PC-3 (cell line): ENCODE measurements at places on chromosomes 4 and X. TPM values are rescaled to one million over a fixed set of nuclear protein-coding genes. Genes with fewer than 3 reads are reported as not detected.

DNA sequence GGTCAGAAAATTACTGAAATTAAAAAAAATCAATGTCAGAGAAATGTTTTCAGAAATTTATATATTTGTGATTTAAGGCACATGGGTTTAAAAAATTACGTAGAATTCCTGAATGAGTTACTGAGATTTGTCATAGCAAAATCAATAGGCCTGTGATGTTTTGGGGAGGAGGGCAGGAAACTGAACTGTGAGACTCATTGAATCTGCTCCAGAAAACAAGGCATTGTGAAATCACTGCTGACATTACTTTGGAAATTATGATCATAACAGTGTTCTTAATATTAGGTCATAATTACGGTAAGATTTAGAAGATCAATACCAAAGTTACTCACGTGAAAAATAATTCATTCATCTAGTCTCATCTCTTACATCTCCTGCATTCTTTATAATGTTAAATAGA, 5.3 kb downstream of the FGF5 start:
- no peaks in the 10 kb centered on the region for H3K27me3 ChIP-seq
- H3K4me1 ChIP-seq, result peaks cover 10% of the 10 kb centered on the region
- 0 out of 2 replicates have a peak, but pooled peaks cover under 1% of the 10 kb centered on the region for H3K36me3 ChIP-seq

DSPP gene
- total RNA-seq, result 0.04 TPM in 1 of 2 replicates, not detected in the other

GRCh38 chr4:244471-244870, 60.8 kb downstream of the ZNF732 start:
- DNase-seq, result peak; percentile 58
- no peaks in the 10 kb centered on the region for H3K36me3 ChIP-seq
- no peak overlapping the region for H3K27ac ChIP-seq
- no peaks in the 10 kb centered on the region for H3K27me3 ChIP-seq
- H3K4me1 ChIP-seq, result no peaks in the 10 kb centered on the region

GRCh38 chr4:155241225-155241624, 32.8 kb downstream of the NPY2R start:
- H3K4me3 ChIP-seq, result no peak overlapping the region
- H3K27ac ChIP-seq, result no peak overlapping the region
- no peaks in the 10 kb centered on the region for H3K4me1 ChIP-seq
- H3K27me3 ChIP-seq, result no peaks in the 10 kb centered on the region
- H3K36me3 ChIP-seq, result no peaks in the 10 kb centered on the region
- DNase-seq, result no peak

GRCh38 chr4:31949045-31949444, 1228.9 kb downstream of the PCDH7 start:
- no peak overlapping the region for H3K27ac ChIP-seq
- H3K4me1 ChIP-seq, result 0 out of 2 replicates have a peak, but pooled peaks cover 4% of the 10 kb centered on the region
- H3K4me3 ChIP-seq, result no peak overlapping the region
- H3K27me3 ChIP-seq, result no peaks in the 10 kb centered on the region
- peak; percentile 48 for DNase-seq

GRCh38 chr4:146098397-146098796, 77.1 kb upstream of the LSM6 start:
- DNase-seq, result no peak
- no peak overlapping the region for H3K4me3 ChIP-seq
- H3K27ac ChIP-seq, result no peak overlapping the region

ESX1 gene
- not detected in 2 replicates for total RNA-seq

DNA sequence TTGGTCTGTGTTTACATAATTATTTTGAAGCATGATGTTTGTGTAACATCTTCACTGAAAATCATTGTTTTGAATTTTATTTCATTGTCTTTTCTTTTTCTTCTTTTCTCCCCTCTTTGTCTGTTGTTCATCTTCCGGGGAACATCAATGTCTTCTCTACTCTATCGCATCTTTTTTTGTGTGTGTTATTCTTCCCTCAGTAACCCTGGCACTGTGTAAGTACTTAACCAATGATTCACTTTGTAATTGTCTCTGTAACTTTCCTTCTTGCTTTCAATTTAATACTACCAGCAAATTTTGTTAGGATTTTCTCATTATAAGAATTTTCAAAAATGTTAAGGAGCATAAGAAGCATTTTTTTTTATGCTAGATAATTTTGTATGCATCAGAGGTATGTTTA, 130.8 kb downstream of the PDLIM5 start:
- H3K27ac ChIP-seq, result no peak overlapping the region
- peak; percentile 3 for DNase-seq
- peaks cover 4% of the 10 kb centered on the region; the same call in 1 of the 2 replicates for H3K4me1 ChIP-seq

DNA sequence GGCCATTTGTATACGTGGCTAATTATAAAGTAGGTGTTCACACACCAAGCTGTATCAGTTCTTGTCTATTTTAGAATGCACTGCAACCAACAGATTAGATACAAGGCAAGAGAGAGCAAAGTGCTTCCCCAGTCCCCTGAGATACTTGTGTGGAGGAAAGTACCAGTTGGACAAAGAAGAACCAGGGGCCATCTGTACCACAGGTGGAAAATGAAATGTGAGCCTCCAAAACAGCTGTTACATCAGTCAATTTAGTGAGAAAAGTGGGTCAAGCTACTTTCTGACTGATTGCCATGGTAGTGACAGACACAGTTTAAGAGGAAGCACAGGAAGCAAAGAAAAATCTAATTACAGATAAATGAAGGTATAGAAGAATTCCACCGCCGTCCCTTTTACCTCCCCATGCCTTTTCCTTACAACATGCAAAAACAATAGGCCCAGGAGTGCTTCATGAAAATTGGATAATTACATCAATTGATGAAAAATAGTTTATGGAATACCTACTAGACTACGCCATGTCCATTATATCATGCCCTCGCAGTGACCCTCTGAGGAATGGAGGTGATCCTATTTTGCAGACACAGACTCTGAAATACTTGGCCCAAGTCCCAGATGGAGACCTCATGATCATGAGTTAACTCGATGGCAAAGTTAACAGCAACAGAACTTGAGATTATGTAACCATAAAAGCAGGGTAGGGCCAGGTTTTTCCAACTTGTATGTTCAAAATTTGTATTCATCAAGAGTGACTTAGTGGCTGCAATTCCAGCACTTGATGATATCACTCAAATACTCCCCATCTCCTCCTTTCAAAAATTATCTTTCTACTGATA, 15.8 kb downstream of the SMPX start:
- H3K27me3 ChIP-seq, result no peaks in the 10 kb centered on the region
- H3K36me3 ChIP-seq, result no peaks in the 10 kb centered on the region
- no peak overlapping the region for H3K4me3 ChIP-seq
- no peak for DNase-seq

F11 gene
- not detected in 2 replicates for total RNA-seq

CLTRN gene
- 6.1 and 9.1 TPM in 2 replicates for total RNA-seq

DNA sequence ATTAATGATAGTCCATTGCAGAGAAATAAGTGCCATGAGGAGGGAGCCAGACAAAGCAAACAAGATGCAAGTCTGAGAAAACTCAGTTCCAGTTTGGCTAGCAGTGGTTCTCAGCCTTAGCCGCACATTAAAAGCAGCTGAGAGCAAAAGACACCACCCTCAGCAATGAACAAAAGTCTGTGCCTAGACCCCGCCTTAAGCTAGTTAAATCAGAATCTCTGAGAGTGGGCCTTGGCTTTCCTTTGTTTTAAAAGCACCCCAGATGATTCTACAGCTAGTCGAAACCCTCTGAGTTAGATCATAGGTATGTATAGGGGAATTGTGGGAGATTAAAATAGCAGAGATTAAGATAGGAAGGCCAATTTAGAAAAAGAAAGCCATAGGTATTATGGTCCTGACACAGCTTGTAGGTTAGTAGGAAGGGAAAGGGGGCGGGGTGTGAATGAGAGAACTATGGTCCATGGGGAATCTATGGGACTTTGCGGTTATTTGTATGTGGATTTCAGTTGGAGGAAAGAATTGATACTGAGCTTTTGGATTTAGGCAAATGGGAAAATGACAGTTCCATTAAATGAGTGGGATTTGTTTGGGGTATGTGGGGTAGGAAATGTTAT, 12.0 kb downstream of the SPRY1 start:
- no peaks in the 10 kb centered on the region for H3K27me3 ChIP-seq
- H3K4me3 ChIP-seq, result no peak overlapping the region
- peaks cover 27% of the 10 kb centered on the region for H3K4me1 ChIP-seq
- peaks cover 11% of the 10 kb centered on the region; the same call in 1 of the 2 replicates for H3K36me3 ChIP-seq
- H3K27ac ChIP-seq, result no peak overlapping the region
- DNase-seq, result peak; percentile 26

PLXNA3 gene
- 5.3 and 21.8 TPM in 2 replicates for total RNA-seq

- H3K27me3 ChIP-seq, result no peaks in the 10 kb centered on the region
- H3K4me1 ChIP-seq, result no peaks in the 10 kb centered on the region
- H3K36me3 ChIP-seq, result no peaks in the 10 kb centered on the region
- no peak for DNase-seq
Measured at GRCh38 chr4:159910721-159911120, 807.8 kb downstream of the RAPGEF2 start.

DNA sequence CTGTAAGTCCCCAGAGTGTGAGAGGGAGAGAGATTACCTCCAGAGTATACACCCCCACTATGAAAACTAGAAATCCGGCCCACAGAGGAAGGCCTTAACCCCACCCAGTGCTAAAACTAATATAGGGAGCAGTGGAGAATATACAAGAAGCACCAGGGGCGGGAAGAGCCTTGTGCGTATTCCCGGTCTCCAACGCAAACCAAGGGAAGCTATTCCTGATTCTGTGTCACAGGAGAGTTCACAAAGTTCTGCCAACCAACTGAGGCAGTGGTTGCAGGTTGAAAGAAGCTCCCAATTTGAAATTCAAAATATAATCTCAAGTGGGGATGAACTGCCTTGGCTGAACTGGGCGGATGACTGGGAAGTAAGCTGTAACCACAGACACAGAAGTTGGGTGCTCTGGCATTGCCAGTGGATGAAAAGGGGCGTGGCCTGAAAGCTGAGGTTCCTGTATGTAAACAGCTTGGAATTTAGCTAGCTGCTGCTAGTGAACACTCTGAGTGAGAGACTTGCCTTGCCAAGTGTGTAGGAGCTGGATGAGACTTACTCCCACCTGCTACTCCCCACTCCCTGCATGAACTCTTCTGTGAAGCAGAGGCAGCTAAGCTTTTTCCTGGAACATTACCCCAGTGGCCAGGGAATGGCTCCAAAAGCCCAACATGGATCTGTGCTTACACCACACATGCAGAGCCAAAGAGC, 32.7 kb downstream of the ELF2 start:
- DNase-seq, result peak; percentile 28
- no peaks in the 10 kb centered on the region for H3K36me3 ChIP-seq
- no peaks in the 10 kb centered on the region for H3K27me3 ChIP-seq
- H3K27ac ChIP-seq, result no peak overlapping the region

DNA sequence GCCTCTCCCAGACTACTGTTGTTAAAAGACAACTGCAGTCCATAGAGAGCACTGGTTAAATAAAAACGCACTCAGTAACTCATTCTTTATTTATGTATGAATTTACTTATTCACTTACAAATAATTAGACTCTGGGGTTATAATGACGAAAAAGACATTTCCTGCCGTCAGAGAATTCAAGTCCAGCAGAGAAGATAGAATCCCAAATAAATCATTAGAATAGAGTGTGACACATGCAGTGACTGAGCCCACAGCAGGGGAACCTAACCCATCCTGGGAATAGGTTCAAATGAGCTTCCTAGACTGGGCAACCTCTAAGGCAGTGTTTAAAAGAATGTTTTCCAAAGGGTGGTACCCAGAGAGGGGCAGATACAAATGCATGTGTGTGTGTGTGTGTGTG, 53.9 kb downstream of the FGFBP1 start:
- peaks cover 13% of the 10 kb centered on the region; the same call in 1 of the 2 replicates for H3K4me1 ChIP-seq
- no peak overlapping the region for H3K27ac ChIP-seq
- no peak overlapping the region for H3K4me3 ChIP-seq

DNA sequence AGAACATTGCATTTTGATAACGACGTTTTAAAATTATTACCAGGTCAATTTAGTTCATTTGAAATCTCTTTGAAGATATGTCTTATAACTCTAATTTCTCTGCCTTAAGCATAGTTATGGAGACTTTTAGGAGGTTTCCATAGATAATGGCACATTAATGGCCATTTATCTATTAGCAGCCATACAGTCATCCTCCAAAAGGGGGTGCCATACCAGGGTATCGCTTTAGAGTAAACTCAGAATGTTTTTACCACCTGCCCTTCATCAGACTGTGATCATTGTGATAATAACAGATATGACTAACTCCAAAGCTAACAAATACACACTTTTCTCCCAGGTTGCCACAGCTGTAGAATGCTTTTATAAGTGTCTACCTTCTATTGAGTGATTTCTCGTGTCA, 461.5 kb downstream of the FSTL5 start:
- H3K4me3 ChIP-seq, result no peak overlapping the region
- H3K4me1 ChIP-seq, result no peaks in the 10 kb centered on the region
- no peaks in the 10 kb centered on the region for H3K27me3 ChIP-seq
- no peaks in the 10 kb centered on the region for H3K36me3 ChIP-seq

GRCh38 chrX:145393702-145394235, 146.5 kb downstream of the SPANXN1 start:
- DNase-seq, result peak; percentile 11
- no peaks in the 10 kb centered on the region for H3K36me3 ChIP-seq
- no peaks in the 10 kb centered on the region for H3K27me3 ChIP-seq
- no peak overlapping the region for H3K4me3 ChIP-seq
- no peak overlapping the region for H3K27ac ChIP-seq

GRCh38 chr4:8831221-8832112, 40.2 kb downstream of the HMX1 start:
- no peaks in the 10 kb centered on the region; the same call in 1 of the 2 replicates for H3K27me3 ChIP-seq
- H3K4me1 ChIP-seq, result no peaks in the 10 kb centered on the region
- no peak for DNase-seq
- no peaks in the 10 kb centered on the region for H3K36me3 ChIP-seq
- no peak overlapping the region for H3K27ac ChIP-seq
- H3K4me3 ChIP-seq, result no peak overlapping the region

- peaks cover 85% of the 10 kb centered on the region for H3K27me3 ChIP-seq
- H3K4me3 ChIP-seq, result peak overlapping the region; percentile 66
- H3K36me3 ChIP-seq, result no peaks in the 10 kb centered on the region
- no peaks in the 10 kb centered on the region for H3K4me1 ChIP-seq
Measured at GRCh38 chrX:11664211-11665167, 1.2 kb downstream of the ARHGAP6 start.

GRCh38 chr4:184102488-184102887, 115.2 kb downstream of the ENPP6 start:
- no peaks in the 10 kb centered on the region for H3K4me1 ChIP-seq
- H3K36me3 ChIP-seq, result no peaks in the 10 kb centered on the region
- no peak for DNase-seq

- no peak for DNase-seq
- H3K36me3 ChIP-seq, result no peaks in the 10 kb centered on the region
- H3K27ac ChIP-seq, result no peak overlapping the region
Measured at GRCh38 chr4:58209551-58209950, 1099.4 kb upstream of the IGFBP7 start.

DNA sequence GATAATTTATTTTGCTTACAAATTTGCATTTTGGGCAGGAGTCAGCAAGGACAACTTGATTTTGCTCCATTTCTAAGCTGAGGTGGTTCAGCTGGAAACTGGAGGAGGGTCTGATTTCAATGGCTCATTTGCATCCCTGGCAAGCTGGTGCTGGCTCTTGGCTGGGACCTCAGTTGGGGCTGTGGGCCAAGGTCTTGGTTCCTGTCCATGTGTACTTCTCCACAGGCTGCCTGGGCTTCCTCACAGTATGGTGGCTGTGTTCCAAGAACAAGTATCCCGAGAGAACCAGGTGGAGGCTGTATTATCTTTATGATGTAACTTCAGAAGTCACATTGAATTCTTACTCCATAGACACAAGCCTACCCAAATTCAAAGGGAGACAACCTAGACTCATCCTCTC, 77.0 kb upstream of the STX18 start:
- no peak for DNase-seq
- no peak overlapping the region for H3K4me3 ChIP-seq
- H3K4me1 ChIP-seq, result no peaks in the 10 kb centered on the region
- no peaks in the 10 kb centered on the region for H3K27me3 ChIP-seq
- H3K27ac ChIP-seq, result no peak overlapping the region
- H3K36me3 ChIP-seq, result no peaks in the 10 kb centered on the region

GRCh38 chrX:125953814-125954213, 212.3 kb downstream of the DCAF12L2 start:
- H3K27ac ChIP-seq, result no peak overlapping the region
- no peaks in the 10 kb centered on the region for H3K36me3 ChIP-seq
- no peak for DNase-seq
- no peaks in the 10 kb centered on the region for H3K4me1 ChIP-seq
- H3K4me3 ChIP-seq, result no peak overlapping the region
